SW480 (cell line): ENCODE measurements at places on chromosomes 6 and 20.

GRCh38 chr6:138105880-138106664 is 1.1 kb downstream of the PERP start:
- peak; percentile 45 for DNase-seq

GRCh38 chr20:56202493-56203077 is 45.9 kb upstream of the MC3R start:
- DNase-seq: peak; percentile 63

DNA sequence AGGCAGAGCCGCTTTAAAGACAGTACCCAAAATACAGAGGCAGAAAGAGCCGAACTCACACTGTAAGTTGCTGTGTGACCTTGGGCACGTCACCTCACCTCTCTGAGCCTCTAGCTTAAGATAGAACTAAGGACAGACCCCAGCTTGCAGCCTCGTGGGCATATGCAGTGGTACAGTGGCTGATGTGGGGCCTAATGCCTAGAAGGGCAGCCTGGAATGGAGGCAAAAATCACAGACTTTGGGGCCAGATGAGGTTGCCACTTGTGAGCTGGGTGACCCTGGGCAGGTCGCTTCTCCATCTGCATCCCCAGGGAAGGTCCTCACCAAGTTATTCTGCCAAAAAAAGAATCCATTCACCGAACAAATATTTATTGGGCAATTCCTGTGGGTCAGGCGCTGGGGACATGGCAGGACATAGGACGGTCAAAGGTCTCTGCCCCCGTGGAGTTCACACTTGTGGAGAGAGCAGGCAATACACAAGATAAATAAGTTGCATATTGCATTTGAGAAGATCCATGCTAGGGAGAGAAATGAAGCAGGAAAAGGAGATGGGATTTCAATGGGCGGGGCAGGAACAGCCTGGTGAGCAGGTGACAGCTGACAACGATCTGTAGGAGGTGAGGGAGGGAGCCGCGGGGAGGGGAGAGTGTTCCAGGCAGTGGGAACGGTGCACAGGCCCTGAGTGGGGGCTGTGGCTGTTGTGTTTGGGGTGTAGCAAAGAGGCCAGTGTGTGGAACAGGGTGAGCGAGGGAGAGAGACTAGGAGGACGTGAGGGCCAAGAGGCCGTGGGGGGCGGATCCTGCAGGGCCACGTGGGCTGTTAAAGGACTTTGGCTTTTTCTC is 115.2 kb downstream of the CEBPB start:
- DNase-seq: peak; percentile 56

DNA sequence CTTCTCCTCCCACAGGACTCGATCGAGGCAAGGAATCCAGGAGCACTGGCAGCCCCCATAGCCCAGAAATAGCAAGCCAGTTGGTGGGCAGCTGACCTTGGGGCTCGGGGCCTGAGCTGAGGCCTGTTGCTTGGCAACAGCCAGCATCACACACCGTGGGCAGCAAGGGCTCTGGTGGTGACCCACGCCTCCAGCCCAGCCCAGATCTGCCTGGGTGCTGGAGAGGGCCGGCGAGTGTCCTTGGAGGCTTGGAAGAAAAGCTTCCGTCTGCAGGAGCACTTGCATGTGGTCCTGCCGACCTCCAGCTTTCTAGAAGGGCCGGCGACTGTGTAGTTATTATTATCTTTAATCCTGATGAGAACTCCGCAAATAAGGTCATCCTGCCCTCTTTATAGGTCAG is 67.3 kb downstream of the STK35 start:
- DNase-seq: no peak

DNA sequence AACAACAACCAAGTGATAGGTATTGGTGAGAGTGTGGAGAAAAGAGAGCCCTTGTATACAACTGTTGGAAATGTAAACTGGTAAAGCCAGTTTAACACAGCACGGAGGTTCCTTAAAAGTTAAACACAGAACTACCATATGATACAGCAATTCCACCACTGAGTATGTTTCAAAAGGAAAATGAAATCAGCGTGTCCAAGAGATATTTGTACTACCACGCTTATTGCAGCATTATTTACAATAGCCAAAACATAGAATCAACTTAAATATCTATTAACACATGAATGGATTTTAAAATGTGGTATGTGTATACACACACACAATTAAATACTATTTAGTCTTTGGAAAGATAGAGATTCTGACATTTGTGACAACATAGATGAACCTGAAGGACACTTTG is 1.1 kb downstream of the PTCHD4 start:
- no peak for DNase-seq

- no peak for DNase-seq
These were observed 295.8 kb downstream of the NRN1 start for GRCh38 chr6:5710936-5711335.

- DNase-seq: peak; percentile 59
These were observed 38.3 kb upstream of the SLC32A1 start for GRCh38 chr20:38685853-38686473.

DNA sequence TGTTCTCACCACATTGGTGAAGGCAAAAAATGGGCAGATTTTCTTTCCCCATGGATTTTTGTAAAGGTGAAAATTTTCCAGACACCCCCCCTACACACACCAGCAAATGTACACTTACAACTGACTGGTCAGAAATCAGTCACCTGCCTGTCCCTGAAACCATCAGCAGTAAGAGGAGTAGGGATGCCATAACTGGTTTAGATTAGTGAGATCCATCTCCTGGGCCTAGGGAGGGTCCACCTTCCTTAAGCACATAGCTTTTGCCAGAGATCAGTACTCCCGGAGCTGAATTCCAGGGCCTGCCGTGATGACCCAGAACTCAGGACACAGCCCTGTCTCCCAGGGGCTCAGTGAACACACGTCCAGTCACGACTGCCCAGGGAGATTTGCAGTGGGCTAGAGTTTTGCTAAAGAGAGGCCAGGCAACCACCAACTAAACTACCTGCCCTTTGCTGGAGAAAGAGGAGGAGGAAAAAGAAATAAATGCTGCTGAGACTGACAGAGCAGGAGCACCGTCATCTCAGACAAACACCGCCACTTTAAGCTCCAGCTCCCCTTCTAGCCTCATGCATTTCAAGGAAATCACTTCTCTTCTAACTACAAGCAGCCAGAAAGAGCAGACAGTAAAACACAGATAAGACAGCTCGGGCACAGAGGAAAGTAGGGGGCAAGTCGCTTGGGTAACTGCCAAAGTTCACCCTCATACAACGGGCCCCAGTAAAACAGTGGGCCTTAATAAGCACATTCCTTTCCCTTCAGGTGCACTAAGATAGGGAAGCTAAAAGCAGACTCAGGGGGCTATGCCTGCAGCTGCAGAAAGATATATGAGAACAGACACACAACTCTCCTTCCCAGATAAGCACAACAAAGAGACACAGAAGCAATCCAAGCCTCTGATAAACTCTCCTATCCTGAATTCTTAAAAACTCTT is 82.6 kb upstream of the SPTLC3 start:
- no peak for DNase-seq

DNA sequence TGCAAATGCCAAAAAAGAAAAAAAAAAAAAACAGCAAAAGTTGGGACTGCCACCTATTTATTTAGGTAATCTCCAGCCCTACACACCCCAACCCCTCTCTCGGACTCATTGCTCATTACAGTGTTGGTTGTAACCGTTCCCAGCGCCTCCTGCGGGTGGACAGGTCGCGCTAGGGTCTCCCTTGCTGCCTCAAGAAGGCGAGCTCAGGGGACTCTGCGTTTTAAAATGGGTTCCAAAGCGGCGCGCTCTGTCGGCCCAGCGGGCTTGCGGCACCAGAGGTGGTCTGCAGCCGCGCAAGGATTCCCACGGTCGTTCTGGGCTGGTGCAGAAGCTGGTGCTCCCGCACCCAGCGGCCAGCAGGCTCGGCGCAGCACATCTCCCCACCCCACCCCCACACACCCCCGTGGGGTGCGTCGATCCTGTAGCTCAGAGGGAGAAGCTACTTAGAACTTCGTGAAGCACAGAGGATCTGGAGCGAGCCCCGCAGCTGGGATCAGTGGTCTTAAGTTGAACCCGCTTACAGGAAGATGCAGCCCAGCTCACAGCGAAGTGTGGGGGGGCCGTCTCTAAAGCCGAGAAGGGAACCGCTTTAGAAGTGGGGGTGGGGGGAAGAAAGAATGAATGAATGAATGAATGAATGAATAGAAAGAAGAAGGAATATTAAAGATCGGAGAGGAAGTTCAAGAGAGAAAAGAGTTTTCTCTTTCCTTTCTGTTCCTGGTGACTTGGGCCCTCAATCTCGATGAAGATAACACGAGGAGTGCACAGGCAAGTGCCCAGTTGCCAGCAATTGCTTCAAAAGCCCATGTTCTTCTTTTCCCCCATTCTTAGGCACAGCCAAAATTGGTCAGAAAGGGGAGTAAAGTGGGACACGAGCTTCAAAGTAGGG is 780 bp downstream of the TFAP2A start:
- peak; percentile 33 for DNase-seq

- DNase-seq: no peak
These were observed 6.9 kb upstream of the VEGFA start for GRCh38 chr6:43762966-43763695.

DNA sequence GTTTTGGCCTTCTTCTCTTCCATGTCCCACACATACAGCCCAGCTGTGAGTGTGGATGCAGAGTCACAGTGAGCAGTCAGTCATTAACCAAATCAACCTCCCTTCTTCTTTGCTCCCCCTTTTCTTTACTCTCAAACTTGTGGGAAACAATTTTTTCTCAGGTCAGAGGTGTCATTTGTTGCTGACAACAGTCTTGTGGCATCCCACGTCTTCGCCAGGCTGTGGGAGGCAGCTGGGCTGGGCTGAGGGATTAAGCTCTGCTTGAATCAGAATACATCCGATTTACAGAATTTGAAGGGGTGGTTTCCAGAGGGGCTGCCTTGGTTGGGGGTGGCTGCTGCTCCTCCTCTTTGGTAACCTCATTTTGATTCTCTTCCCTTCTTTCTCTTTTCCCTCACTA is 40.5 kb downstream of the SCGN start:
- DNase-seq: no peak

- DNase-seq: no peak
These were observed 2.8 kb upstream of the NUP153 start for GRCh38 chr6:17709476-17709875.

DNA sequence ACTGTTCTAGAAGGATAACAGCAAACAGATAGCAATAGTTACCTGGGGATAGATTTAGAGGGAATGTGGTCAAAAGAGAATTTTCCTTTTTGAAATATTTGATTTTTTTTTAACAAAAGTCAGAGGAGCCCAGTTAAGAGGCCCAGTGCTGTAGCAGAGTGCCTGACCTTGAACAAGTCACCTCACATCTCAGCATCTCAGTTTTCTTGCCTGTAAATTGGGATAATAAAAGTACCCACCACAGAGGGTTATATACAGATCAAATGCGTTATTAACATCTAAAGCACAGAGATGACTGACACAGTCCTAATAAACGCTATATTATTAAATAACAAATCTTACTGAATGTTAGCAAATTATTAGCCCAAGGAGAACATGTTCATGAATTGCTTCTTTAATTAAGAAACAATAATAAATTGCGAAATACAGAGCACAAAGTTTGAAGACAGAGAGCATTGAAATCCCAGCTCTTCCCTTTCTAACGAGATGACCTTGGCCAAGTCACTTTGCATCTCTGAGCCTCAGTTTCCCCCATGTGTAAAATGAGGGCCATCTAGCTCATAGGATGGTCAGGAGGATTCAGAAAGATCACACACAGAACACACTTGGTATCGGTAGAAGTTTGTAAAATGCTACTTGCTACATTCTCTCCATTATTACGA is 35.5 kb downstream of the PTGIS start:
- no peak for DNase-seq

DNA sequence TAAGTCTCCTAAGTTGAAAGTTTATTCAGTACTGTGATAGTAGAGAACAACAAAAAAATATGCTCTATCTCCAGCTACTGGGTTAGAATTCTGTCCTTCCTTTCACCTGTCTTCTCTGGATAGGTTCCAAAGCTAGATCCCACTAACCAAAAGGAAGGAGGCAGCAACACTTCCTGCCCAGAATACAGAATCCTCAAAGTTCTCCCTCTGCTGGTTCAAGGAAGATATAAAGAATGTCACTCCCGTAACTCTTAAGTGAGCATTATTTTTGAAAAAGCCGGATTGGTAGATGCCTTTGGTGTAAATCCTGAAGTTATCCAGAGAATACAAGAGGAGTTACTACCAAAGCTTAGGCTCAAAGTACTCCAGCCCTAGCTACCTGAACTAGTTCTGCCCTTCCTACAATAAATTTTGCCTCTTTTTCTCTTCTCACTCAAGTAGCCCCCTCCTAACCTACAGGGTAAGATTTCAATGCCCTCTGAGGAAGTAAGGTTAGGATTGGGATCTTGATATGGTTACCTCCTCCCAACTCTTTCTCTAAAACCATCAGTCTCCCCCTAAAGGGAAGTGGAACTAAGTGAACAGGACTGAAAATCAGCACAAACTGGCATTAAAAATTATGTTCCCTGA is 26.0 kb upstream of the CRIP3 start:
- DNase-seq: peak; percentile 45

DNA sequence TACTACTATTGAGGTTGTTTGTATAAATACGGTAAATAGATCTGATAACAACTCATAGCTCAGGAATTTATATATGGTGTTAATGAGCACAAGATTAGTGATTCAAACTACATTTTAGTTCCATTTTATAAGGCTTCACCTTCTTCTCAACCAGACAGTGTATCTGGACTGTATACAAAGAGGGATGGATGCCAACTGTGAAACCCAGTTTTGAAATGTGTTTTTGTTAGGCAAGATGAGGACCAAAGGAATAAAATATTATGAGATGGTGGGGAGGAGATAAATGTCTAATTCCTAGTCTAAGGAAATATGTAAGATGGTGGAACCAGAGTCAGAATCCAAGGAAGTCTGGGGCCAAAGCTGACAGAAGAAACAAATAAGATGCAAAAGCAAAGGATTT is 329.0 kb downstream of the GRIK2 start:
- no peak for DNase-seq

GRCh38 chr6:5484692-5485091 is 223.4 kb downstream of the FARS2 start:
- DNase-seq: no peak

DNA sequence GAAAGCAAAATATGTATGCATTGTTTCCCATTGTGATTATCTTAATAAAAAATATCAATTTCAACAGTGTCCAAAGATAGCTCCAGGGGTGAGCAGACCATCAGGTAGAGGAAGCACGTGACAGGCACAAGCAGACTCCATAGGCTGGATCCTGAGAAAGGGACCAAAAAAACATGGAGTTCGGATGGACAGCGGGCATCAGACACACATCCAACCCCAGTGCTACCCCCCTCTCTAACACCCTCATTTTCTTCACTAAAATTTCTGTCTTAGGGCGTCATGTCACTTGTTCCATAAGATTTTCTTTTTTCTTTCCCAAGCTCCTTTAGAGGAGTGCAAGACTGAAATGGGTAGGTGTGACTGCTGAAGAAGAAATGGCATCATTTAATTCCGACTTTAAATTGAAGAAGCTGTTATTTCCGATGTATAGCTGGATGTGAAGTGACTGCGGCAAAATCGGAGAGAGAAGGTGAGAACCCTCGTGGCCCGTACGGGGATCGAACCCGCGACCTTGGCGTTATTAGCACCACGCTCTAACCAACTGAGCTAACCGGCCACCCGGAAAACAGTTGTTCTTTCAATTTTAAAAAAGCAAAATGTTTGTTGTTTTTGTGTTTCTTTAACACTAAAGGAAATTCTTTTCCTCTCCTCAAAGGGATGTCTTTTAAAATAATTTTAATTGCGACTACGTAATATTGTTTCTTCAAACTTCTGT is 10.3 kb upstream of the PRSS16 start:
- no peak for DNase-seq

GRCh38 chr20:13012886-13013285 is 4.1 kb downstream of the SPTLC3 start:
- DNase-seq: no peak

- no peak for DNase-seq
These were observed 147.8 kb upstream of the EPHA7 start for GRCh38 chr6:93567164-93567563.
